ENCODE measurements at places on chromosomes 1 and 21.

DNA sequence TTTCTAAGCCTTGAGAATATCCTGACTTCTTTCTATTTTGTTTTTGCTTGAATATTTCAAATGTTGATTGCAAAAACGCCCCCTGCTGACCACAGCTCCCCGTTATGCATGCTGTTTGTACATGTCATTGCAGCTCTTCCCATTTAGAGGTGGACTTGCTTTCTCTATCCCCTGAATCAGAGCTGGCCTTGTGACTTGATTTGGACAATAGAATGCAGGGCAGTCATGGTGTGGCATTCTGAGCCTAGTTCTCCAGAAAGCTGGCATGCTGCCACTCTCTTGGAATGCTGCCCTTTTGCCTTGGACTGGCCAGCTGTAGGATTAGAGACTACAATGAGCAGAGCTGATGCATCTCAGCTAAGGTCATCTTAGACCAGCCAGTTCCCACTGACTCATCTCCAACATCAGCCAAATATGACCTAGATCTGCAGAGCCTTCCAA lies 1561.5 kb downstream of the MRPL39 start:
- DNase-seq: no peak

GRCh38 chr1:84089465-84089864 lies 54.6 kb upstream of the PRKACB start:
- DNase-seq: no peak

DNA sequence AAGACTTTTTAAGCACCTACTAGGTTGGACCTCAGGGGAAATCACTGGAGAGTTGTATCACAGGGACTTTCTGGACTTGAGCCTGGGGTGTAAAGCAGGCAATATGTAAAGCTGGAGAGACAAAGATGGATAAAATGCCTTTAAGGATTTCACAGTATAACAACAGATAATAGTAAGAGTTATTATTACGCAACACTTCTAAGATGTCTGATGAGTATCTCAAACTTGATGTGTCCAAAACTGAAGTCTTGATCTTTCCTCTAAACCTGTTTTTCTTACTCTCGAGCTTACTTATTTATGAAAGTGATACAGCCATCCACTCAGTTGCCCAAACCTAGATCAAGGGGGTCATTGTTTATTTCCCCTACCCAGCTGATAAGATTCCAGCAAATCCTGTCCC lies 2.1 kb upstream of the STRIP1 start:
- DNase-seq: no peak

DNA sequence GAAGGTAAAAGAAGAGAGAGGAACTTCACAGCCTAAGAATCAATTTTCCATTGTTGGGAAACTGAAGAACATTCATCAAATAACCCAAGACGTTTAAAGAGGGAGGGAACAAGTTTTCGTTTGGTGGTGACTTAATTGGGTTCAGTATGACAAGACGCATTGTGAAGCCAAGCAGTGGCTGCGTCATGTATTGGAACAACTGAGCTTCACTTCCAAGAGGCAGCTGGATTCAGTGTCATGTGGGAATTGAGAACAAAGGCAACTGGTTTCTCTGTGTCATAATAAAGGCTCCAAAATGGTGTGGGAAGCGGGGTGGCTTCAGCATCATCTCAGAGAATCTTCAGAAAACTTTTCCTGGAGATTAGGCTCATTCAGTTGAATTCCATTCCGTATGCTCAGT lies 29.8 kb upstream of the RC3H1 start:
- no peak for DNase-seq

DNA sequence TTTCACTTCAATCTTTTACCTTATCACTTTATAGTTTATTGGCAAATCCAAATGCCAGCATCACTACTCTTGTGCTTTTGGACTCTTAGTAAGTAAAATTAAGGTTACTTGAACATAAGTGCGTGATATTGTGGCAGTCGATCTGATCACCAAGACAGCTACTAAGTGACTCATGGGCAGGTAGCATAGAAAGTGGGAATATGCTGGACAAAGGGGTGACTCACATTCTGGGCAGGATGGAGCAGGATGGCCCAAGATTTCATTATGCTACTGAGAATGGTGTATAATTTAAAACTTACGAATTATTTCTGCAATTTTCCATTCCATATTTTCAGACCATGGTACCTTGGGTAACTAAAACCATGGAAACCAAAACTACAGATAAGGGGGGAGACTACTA lies 120.2 kb downstream of the ROR1 start:
- no peak for DNase-seq

DNA sequence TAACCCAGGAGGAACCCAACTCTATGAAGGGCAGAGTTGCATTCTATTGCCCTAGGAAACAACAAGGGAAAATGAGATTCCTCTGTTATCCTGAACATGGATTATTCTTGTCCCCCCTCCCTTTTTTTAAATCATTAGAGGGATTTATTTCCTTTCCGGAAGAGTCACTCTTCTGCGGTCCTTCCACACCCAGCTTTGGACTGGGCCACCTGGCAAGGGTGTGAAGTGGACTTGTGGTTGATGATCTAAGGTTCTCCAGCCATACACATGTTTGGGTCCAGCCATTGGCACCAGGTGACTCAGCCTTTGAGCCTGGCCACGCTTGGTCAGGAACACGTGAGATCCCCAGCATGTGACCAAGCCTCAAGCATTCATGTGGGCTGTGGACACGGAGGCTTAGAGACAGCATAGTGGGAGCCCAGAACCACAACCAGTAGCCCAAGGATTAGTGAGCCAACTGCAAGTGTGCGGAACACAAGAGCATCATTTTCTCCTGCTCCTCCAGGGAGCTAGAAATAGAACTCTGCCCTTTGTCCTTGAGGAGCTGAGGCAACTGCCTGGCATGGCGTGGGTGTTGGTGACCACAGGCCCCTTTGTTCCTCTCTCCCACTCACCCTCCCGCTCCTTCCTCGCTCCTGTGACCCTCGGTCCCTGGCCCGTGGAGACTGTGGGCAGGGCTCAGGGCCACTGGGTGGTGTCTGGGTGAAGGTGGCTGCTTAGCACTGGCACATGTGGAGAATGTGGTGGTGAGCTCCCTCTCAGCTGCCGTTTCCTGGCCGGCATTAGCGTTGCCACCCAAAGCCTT lies 50.1 kb downstream of the NENF start:
- DNase-seq: no peak

GRCh38 chr1:62601457-62601856 lies 4.1 kb downstream of the ANGPTL3 start:
- DNase-seq: no peak

GRCh38 chr21:44024887-44025353 lies 12.8 kb downstream of the TRAPPC10 start:
- DNase-seq: no peak

DNA sequence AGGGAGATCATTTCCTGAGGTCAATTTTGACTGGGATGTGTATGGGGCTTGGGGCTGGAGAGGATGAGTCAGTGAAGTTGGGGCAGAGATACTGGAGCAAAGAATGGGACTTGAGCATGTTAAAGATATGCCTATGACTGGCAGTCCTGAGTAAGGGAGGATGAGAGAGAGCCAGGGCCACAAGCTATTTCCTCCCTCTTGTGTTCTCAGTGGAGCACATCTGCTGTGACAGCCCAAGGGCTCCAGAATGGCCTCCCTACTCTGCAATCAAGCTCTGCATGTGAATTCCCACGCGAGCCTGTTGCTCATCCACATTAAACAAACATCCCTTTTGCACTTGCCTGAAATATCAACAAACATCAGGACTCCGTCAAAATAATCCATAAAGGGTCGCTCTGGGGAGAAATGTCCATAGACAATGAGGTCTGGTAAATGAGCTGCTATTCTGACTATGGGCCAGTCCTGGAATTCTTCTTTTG lies 9.2 kb downstream of the ADCY10 start:
- no peak for DNase-seq

DNA sequence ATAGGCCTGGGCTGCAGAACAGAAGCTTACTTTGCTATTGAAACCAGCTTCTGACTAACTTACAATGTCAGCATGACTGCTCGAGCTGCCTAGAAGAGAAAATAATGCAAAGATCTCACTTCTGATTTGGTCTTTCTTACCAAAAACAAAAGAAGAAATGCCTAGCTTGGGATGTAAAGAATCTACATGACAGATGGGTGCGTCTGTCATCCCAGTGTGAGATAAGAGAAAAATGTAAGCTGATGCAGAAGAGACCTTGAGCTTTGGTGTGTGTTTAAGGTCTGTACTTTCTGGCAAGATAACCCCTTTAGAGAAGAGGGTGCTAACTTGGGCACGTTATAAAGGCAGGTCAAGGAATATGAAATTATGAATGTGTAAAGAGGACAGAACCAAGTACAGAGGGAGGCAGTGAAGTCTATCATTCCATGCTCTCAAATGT lies 3.6 kb downstream of the FAM20B start:
- DNase-seq: peak; percentile 56

- DNase-seq: no peak
These were observed 1.6 kb downstream of the KDM1A start for GRCh38 chr1:23020706-23021405.

- DNase-seq: no peak
These were observed 49.8 kb upstream of the MROH9 start for GRCh38 chr1:170885551-170885950.

GRCh38 chr21:31566064-31566463 lies 93.4 kb upstream of the SOD1 start:
- DNase-seq: no peak

GRCh38 chr1:44094047-44094446 lies 24.6 kb upstream of the KLF17 start:
- DNase-seq: no peak

DNA sequence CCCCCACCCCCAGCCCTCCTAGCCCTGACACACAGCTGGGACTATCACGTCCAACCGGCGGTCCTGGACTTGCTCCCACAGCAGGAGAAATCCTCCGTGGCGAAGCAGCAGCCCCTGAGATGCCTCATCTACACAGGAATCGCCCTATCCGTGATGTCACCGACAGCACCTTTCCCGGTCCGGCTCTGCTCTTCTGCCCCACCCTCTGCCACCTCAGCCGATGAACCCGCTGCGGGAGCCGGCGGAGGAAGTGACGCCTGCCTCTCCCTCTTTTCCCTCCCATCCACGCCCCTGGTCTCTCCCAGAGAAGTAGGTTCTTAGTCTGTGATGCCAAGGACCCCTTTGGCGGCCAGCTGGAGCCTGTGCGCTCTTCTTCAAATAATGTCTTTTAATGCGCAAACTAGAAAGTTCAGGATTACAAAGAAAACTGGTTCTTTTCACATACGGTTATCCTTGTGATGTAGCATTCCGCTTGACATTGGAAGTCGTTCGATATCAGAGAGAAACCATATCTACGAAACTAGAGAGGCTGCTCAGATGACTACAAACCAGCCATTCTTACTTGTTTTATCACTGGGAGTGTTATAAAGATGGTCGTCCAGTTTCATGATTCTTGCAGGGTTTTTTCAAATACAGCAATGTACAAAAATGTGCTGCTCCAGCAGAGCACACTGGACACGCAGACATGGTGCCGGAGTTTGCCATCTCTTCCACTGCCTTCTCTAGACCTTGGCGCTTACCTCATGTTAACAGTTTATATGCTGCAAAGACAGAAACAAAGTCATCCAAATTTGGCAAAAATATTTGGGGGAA lies 120.3 kb downstream of the PPIAL4G start:
- DNase-seq: no peak

- DNase-seq: no peak
These were observed 779 bp downstream of the SLC44A3 start for GRCh38 chr1:94820936-94821335.

DNA sequence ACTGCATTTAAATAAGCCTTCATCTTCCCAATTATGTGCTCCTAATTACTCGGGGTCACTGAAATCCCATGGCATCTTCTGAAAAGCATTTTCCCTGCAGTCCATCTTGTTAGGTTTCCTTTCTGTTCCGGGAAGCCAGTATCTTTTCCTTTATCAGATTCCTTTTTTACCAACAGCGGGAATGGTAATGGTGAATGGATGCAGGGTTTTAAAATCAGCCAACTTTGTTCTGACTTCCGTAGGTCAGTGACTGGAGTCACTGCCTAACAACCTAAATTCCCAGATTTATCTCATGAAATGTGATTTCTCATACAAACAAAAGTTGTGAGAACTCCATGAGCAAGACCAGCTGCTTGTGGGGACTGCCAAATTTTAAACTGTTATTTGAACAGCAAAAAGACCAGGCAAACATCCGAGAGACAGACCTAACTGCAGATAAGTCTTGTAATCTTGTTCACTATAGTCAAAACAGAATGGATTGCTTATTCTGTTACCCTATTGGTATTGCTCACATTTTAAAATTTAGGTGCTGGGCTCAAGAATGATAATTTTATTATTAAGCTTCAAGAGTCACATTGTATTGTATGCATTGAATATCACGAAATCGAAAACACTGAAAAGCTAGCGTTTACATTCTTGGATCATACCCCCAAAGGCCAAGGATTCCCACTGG lies 1.2 kb upstream of the RWDD3 start:
- peak; percentile 54 for DNase-seq

DNA sequence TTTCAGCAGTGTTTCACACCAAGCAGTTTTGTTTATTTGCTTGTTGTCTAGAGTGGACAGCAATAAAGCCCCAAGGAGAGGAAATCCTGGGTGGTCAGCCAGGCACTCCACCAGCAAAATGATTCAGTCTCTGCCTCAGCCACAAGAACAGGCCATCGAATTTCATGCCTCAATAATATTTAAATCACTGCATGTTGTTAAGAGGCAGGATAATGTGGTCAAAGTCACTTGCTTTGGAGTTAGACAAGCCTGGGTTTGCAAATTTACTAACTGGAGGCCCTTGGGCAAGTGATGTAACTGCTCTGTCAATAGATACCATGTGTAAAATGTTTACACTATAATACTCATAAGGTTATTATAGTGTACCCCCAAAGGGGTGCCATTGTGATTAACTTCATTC lies 349.6 kb downstream of the LMO4 start:
- no peak for DNase-seq

DNA sequence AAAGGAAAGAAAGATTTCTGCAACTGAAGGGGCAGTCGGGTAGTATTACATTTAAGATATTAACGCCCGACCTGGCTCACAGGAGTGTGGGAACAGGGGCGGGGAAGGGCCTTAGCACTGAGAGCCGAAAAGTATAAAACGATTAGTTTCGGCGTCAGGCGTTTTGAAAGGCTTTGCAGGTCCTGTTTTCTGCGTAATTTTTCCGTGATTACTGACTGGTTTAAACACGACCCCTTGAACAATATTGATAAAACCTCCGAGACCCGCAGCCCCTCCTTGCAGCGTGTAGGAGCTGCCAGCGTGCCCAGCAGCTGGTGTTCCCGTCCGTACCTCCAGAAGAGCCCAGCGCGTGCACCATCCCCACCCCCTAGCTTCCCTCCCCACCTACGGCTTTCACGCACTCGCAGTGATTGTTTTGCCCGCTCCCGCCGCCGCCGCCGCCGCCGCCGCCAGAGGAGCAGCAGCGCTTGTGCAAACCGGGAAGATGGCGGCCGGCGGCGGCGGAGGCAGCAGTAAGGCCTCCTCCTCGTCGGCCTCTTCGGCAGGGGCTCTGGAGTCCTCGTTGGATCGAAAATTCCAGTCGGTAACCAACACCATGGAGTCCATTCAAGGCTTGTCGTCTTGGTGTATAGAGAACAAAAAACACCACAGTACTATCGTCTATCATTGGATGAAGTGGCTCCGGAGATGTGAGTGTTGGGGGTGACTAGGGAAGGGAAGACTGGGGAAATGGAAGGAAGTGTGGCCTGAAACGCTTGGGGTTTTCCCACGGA lies 470 bp downstream of the RPRD2 start:
- peak; percentile 77 for DNase-seq

GRCh38 chr1:38563942-38564735 lies 295.4 kb downstream of the RRAGC start:
- DNase-seq: no peak
